ENCODE measurements at places on chromosomes 6 and 20.

DNA sequence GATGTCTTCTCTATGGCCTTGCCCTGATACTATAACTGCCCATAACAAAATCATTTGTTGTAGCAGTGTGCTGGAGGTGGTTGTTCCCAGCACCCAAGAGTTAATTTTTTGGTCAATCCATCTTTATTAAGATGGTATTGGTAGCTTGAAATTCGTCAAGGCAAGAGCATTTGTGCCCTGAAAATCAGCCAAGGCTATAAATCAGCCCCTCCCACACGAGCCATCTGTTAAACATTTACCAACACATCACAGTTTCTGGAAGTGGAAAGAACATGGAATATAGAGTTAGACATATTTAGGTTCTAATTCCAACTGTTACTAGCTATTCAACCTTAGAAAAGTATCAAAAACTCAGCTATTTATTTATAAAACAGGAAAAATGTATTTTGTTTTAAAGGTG lies 888.4 kb upstream of the GJE1 start:
- DNase-seq: no peak

- no peak for DNase-seq
Observed at GRCh38 chr6:43887340-43887858, 117.4 kb downstream of the VEGFA start.

DNA sequence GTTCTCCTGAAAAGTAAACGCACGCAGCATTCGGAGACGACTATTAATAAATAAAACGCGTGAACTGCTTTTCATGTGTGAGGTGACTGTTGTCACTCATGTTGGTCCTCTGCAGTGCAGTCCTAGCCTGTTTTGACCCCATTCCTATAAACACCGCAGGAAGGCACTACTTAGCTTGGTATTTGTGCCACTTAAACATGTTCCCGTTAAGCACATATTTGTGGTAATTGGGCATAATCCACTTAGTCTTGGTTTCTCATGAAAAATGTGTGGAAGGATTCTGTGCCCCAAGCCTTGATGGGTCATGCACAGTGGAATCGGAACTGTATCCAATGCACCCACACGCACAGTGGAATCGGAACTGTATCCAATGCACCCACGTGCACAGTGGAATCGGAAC lies 313.9 kb downstream of the THBS2 start:
- DNase-seq: no peak

DNA sequence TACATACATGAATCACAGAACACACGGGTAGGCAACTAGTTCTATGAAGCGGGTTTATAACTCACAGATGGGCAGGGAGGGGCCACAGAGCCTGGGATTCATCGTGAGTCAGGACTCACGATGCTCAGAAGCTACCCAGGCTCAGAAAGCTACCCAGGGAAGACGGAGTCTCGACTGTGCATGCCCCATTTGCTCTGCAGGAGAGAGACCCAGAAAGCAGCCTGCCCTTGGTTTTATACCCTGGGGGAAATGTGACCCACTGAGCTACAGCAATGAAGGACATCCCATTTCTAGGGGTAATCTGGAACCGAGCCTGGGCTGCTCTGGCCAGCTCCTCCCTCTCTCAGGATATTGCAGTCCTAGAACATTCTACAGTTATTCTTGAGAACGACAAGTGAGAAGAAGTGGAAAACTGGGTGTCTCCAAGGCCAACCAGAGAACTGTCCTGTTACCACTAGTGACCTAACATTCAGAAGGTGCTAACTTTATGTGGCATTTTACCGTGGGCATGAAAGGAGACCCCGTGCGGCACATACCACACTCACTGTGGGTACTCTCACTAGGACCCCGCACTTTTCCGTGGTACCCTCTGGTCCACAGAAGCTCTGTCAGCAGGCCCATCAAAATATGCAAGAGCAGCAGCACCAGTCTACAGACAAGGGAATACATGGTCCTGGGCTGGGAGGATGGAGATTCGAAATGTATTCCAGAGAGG lies 201.9 kb upstream of the PMEPA1 start:
- no peak for DNase-seq

GRCh38 chr6:159212028-159212427 lies 42.8 kb downstream of the FNDC1 start:
- no peak for DNase-seq

DNA sequence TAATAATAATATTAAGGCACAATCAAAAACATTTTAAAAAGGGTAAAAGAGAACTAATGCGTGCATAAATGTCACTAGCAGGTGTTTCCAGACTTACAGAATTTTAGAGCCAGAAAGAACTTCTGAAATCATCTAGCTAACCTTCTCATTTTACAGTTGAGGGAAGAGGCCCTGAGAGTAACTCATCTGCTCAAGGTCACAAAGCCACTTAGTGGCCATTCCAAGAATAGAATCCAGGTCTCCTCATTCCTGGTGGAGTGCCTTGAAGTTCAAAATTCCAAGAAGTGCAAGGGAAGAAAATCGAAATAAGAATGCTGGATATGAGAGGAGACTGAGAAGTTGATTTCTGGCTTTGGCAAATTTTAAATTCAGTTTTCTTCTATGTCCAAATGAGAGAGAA lies 3.2 kb upstream of the KIAA0408 start:
- DNase-seq: no peak

DNA sequence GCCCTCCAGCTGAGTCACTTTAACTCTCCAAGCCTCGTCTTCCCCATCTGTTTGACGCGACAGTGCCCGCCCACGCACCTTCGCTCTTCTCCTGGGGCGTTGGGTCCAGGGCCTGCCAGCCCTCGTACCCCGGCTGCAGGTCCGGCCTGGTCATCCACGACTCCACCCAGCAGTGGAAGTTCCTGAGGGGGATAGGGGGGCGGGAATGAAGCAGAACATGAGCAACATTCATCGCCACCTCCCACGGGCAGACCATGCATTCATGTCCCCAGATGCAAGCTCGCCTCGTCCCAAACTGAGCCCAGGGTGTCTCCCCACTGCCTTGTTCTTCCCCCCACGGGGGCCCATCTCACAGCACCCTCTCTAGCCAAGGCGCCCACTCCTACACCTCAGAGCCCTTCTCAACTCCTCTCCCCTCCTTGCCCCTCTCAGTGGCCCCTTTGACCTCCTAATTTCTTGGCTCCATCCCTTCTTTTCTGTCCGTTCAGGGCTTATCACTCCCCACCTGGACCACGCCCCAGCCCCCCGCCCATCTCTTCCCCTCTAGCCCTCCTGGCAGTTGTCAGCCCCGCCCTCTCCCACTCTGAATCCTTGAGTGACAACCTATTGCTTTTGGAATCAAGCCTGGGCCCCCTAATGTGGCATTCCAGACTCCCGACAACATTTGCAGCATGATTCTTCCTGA lies 23.7 kb downstream of the TGM2 start:
- no peak for DNase-seq

DNA sequence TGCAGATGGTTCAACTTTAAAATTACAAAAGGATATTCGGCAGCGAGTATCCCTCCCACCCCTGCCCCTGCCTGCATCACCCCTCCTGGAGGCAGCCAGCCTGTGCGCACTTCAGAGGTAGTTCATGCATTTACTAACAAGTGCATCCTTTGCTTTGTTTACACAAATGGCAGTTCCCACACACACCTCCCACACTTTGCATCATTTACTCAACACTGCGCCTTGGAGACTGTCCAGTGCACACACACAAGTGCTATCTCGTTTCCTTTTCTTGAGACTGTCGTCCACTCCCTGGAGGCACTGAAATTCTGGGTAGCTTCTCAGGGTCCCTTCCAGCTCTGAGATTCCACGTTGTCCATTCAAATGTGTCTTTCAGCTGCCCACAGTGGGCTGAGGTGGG lies 53.1 kb upstream of the VSX1 start:
- DNase-seq: no peak

DNA sequence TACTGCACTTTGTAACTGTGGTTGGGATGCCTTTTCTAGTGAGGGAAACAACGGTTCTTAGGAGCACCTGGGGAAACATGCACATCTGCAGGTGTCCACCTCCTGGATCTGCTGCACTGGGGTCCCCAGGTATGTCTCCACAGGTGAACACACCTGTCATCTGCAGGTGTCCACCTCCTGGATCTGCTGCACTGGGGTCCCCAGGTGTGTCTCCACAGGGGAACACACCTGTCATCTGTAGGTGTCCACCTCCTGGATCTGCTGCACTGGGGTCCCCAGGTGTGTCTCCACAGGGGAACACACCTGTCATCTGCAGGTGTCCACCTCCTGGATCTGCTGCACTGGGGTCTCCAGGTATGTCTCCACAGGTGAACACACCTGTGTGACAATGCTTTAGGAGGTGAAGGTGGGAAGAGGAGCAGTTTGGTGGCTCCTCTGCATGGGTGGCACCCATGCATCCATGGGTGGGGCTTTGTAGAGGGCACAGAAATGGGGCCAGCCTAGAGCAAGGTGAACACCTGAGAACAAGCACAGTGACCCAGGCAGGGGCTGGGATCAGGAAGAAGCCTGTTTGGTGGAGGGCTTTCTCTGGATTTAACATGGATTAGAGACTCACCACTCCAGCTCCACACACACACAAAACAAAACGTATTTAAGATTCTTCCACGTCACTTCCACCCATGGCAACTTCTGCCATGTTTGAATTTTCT lies 206.0 kb upstream of the CDH4 start:
- no peak for DNase-seq

DNA sequence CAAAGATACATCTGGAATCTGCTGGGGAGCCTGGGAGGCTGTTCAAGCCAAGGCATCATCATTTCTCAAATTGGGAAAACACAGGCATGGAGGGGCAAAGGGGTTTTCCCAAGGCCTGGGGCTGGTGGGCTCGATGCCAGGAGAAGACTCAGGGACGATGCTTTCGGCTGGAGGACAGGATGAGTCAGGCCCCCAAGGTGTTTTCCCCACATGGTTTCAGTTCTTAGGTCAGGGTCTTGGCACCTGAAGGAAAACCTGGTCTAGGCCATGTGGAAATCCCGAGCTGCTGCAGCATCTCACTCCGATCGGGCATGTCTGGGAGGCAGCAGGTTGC lies 348.1 kb downstream of the CDC5L start:
- DNase-seq: no peak

DNA sequence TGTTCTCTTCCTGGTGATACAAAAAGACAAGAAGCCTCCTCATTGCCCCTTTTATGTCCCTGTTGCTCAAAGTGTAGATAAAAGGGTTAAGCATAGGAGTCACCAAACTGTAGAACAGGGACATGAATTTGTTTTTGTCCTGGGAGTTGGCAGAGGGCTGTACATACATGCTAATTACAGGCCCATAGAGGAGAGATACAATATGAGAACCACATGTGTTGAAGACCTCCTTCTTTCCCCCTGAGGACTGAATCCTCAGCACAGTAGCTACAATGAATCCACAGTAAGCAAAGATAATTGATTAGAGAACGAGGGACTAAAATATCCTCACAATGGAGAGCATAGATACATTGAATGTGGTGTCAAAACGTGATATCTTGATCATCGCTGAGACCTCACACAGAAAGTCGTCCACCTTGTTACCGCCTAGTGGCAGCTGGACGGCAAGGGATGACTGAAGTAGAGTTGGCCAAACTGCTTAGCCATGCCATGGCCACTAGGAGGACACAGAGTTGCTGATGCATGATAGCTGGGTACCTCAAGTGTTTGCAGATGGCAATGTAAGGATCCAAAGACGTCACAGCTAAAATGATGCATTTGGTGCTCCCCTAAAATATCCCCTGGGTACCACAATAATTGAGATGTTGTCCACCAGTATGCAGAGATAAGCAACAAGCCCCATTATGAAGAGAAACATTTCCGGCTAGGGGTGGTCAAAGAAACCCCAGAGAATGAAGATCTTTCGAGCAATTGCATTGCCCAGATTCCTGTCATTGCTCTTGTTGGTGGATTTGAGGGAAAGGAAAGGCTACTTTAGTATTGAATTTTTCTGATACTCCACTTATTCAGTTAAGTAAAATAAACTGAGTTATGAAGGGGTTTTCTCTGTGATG lies 15.0 kb downstream of the OR2B3 start:
- DNase-seq: no peak

DNA sequence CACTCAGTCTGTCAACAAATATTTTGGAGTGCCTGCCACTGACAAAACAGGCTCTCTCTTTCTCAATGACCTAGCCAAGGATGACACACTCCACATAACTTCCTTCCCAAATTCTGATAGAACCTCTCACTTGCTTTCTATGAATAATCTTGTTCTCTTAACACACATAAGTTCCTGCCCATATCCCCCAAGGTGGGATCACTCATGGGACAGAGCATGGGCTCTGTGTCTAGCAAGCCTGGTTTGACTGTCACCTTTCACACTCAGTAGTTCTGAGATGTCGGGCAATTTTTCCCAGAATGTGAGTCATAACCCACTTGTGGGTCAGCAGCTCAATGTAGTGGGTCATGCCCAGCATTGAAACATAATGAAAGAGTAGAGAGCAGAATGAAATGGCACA lies 78.1 kb downstream of the LRFN2 start:
- DNase-seq: no peak

All from stimulated activated CD8-positive, alpha-beta memory T cell treated with anti-CD3 and anti-CD28 coated beads, Interleukin-15, amount 100 ng/mL, for 24 hours (primary cell).